Caki2 (cell line): ENCODE measurements at places on chromosomes 2 and 18. TPM values are rescaled to one million over a fixed set of nuclear protein-coding genes. Genes with fewer than 3 reads are reported as not detected.
A peak's percentile ranks its signal among the peaks of the same experiment; 100 is the strongest.

- no peak for DNase-seq
Measured at GRCh38 chr2:59182249-59182648, 941.1 kb upstream of the FANCL start.

ERBB4 gene
- total RNA-seq, result 0.10 TPM in 1 of 2 replicates, not detected in the other

DNA sequence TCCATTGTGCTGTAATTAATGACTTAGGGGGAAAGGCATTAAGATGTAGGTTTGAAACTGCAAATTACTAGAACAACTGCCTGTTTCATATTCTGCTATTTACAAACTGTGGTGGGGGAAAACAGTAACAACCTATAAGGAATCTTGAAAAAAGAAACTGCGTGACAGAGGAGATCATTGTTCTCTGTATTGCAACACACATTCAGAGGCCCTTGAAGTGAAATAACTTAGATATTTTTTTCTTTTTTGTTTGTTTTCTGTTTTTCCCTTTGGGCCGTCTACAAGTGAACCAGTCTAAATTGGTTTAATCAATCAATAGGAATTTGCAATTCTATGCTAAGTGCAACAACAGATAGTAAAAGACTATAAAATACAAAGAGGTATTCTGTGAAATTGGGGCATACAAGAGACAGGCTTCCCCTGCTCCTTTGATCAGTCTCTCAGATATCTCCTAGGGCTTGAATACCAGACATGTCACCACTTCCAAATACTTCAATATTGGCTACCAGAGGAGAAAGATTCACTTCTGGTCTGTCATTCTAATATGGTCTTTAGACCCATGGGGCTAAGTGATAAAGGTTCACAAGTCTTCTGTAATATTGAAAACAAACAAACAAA lies 2055.1 kb upstream of the CELF4 start:
- no peak for DNase-seq

DSEL gene
- total RNA-seq, result 0.74 and 1.3 TPM in 2 replicates

- DNase-seq, result peak; percentile 80
Measured at GRCh38 chr2:105102963-105103421, 65.1 kb downstream of the MRPS9 start.

DNAH6 gene
- total RNA-seq, result 0.10 TPM in 1 of 2 replicates, not detected in the other

- no peak for DNase-seq
Measured at GRCh38 chr2:191508738-191509137, 169.2 kb upstream of the NABP1 start.
